ENCODE measurements at places on chromosomes 11 and 22.

DNA sequence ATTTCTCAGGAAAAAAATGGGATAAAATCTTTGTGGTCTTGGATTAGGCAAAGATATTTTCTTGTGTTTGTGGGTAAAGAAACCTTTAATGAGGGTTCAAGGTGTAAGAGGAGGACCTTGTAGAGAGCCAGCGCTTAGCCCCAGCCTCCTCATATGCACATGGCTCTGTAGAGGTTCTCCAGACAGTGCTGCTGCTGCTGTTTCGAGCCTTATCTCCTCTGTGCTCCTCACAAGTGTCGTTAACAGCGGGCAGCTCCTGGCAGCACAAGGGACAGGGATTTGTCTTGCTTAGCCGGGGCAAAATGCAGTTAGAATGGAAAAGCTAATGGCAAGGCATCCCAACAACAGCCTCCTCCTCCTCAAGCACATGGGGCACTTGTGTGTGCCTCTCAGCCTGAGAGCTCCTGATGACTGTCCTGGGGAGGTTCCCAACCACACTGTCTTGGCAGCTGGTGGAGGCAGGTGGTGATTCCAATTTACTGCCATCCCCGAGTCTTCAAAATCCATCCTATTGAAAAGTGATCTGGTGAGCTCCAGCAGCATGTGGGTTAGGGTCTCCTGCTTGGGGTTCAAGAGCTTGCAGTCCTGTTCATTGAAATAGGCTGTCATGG, 7.6 kb upstream of the MSANTD2 start:
- DNase-seq = no peak

GRCh38 chr11:44659641-44660040, 67.1 kb upstream of the TSPAN18 start:
- no peak for DNase-seq

GRCh38 chr11:75597636-75598035, 35.6 kb downstream of the SERPINH1 start:
- no peak for DNase-seq

DNA sequence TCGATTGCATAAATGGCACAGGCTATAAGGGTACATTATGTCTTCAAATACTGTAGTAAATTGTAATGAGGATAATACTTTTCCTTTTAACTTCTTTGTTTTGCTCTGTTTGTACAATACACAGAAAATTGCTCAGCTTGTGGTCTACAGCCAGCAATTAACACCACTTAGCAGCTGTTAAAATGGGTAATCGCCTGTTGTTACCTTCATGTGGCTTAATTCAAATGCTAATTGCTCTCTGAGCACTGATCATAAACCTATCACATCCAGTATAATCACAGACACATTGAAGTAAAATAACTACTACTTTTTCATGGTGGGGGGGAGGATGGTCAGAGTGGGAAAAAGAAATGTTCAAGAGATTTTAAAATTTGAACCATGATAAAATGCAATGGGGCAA, 1164.1 kb upstream of the CNTN5 start:
- DNase-seq = no peak

DNA sequence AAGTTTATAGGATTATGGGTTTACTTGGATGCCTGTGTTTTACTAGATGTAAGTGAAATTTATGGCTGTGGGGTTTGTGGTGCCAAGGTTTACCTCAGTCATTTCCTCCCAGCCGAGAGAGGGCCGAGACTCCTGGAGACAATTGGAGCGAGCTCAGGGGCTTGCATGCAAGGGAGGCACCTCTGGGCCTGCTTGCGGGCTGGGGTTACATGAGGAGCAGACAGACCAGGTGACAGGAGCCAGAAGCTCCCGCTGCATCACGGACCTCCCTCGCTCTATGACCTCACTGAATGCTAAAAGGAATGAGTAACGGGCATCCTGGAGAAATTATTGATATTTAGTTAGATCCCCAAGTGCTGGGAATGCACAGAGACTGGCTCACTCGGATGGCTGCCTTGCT, 275.2 kb upstream of the KIRREL3 start:
- no peak for DNase-seq

GRCh38 chr11:119409731-119410130, 13.2 kb downstream of the THY1 start:
- DNase-seq = no peak

DNA sequence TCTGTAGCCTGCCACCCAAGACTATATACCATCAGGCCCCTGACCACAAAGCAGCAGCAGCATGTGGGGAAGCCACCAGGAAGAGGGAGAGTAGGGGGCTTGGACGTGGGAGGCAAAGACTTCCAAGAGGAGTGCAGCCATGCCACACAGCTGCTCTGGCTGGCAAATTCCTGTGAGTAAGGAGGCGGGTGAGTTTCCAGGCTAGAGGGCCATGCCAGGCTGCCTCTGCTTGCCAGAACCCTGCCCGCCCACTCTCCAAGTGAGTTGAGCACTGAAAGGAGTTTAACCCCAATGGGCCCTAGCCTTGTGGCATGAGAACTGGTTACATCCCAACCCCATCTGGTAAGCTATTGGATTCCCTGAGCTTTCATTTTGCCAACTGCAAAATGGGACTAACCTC, 4.7 kb upstream of the DGAT2 start:
- no peak for DNase-seq

DNA sequence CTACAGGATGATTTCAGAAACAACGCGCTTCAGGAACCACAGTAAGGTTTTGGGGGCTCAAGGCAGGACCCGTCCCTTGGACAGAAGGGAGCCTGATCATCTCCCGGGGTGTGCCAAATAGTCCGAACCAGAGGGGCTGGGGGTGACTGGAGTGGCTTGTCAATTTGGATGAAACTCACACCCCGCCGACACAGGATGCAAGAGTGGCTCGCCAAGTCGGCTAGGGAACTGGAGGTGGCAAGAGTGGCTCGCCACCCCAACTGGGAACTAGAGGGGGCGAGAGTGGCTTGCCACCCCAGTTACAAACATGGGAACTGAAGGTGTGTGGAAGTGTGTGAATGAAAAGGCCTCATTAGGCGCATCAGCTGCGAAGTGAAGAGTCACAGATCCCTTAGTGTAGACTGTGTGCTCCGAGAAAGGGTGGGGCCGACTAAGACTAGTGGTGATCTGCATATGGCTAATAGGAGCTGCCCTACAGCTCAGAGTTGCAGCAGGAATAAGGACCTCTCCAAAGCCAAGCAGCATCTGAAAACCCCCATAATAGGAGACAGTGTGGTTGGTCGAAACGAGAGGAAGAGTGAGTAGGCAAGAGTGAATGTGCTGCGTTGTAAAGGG, 26.6 kb upstream of the CPT1A start:
- no peak for DNase-seq

DNA sequence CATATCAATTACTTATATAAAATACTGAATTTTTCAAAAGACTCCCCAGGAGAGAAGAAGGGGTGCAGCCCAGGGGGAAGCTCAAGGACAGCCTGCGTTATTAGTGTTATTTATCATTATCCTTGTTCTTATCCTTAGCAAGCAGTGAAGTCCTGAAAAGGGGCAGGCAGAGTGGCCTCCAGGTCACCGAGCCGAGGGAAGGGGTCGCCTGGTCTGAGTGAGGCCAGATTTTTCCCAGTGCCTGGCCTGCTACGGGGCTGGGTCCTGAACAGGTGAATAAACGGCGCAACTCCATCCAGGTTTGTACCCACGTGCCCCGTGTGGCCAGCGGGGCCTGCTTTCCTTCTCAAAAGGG, 123.7 kb downstream of the BRD1 start:
- no peak for DNase-seq

DNA sequence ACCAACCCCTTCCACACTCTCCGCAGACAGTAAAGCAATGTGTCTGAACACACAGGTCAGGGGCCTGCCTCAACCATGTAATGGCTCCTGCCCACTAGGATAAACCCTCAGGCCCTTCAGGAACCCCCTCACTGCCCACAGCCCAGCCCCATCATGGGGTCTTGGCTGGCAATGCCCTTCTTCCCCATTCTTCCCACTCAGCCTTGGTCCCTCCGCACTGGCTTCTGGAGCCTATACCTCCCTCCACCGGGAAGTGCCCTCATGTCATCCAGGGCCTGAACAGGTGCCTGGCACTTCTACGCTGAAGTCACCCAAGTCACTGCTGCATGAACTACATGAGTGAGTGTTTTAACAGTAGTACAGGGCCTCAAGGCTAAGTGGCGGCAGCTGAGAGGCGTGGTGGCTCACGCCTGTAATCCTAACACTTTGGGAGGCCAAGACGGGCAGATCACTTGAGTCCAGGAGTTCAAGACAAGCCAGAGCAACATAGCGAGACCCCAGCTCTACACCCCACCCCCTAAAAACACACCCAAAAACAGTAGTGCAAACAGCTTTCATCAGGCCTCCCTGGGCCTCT, 74.8 kb upstream of the PITPNB start:
- no peak for DNase-seq

DNA sequence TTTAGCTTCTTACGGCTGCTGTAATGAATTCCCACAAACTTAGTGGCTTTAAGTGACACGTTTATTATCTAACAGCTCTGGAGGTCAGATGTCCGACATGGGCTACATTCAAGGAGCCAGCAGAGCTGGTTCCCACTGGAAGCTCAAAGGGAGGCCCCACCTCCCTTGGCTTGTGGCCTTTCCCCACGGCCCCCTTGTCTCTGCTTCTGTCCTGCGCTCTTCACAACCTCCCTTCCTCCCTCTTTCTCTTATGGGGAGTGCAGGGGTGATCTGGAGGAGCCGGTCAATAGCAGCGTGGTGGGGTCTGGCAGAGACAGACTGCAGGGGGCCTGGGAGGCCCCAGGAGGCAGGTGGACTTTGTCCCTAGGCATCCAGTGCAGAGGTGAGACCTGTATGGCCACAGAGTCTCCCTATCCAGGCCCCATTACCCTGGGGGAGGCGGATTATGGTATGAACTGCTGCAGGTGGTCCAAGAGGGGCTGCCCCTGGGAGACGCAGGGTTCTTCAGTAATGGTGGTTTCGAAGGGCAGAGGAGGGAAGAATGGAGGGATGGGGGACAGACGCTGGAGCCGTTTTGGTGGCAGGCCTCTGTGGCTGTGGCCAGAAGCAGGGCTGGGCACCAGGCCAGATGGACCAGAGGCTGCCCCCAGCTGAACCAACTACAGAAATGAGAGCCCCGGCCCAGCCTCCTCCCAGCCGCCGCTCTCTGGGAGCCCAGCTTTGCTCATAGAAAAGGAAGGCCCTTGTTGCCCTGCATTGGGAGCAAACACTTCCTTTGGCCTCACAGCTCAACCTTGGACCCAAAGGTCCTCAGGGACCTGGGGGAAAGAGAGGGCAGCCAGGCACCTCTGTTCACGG, 30.7 kb upstream of the KCNQ1OT1 start:
- no peak for DNase-seq

GRCh38 chr11:68832476-68833181, 9.1 kb downstream of the CPT1A start:
- DNase-seq = no peak

DNA sequence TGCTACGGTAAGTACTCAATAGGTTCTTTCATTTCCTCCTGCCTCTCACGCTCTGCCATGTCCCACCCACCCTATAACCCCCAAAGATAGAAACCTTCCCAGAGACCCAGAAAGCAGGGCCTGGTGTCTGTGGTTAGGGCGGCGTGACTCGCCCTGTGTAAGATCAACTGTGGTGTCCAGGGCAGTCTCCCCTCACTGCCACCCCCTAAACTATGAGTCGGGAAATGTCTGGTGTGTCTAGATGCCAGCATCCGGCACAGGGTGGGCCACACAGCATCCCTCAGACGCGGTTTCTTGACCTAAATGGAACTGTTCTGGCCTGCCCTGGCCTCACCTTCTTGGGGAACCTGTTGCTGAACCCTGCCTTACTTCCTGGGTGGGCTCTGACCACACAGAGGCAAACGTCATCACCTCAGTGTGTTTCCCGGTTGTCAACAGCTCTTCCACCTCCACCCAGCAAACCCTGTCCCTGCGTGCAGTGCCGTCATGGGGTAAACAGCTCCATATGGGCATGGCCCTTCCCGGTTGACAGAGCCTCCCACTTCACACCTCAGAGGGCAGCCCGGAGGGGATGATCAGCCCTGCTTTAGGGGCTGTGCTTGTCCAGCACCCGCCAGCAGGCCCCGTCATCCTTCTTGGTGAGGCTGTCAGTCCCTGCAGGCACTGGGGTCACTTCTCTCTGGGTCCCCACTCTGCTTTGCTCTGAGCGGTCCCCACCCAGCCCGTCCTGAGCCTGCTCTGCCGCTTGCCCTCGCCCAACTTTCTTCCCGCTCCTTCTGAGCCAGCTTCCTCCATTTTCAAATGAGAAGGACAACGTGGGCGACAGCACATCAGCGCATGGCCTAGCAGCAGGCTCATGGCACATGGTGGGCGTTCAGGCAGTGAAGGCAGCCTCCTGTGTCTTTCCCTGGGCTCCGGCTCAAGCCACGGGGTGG, 6.0 kb downstream of the WNT11 start:
- DNase-seq = no peak

GRCh38 chr11:64011371-64011770, 24.4 kb upstream of the FLRT1 start:
- no peak for DNase-seq

- no peak for DNase-seq
These were observed 173.7 kb upstream of the SORL1-AS1 start for GRCh38 chr11:121626507-121626875.

- no peak for DNase-seq
These were observed 42.2 kb downstream of the BUD13 start for GRCh38 chr11:116730601-116731000.

DNA sequence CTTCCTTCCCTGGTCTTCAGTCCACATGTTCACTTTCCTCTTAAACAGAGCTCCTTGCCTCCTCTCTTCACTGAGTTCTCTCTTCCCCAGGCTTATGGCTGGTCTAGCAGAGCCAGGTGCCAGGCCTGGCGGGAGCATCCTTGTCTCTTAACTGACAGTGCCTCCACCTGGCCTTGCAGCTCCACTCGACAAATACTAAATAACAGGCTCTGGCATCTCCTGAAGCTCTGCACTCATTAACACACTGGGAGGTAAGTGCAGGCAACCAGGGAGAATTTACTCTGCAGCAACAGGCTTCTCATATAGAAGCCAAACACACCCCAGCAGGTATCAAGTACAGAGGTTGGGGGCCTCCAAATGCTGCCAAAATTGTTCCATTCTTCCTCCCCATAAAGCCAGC, 438.1 kb downstream of the SOX6 start:
- no peak for DNase-seq

DNA sequence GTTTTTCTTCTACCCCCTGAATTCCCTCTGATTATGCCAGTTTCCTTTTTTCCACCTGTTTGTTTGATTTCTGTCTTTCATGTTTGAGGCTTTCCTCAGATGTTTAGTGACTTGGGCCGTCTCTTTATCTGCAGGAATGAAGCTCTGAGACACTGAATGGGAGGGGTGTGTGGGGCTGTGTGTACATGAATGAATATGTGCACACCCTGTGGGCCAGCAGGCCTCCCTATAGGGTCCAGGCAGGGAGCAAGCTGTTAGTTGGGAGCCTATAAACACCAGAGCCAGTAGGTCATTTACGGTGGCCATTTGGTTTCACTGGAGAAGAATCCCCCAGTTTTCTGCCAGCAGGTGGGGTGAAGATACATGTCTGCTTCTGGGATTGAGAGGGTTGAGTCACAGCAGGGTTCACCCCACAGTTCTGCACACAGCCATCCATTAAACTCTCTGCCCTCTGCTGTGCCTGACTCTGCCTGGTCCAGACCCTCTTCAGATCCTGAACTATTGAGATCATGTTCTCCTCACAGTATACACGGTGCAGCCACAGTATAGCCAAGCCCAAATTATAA, 34.8 kb downstream of the BARX2 start:
- no peak for DNase-seq

GRCh38 chr22:34414467-34415440, 494.5 kb upstream of the LARGE1 start:
- peak; percentile 73 for DNase-seq

- peak; percentile 41 for DNase-seq
These were observed 823 bp downstream of the CEP57 start for GRCh38 chr11:95790933-95791708.

All from progenitor cell of endocrine pancreas (in vitro differentiated cells).